ENCODE measurements at places on chromosomes 1 and 21. TPM values are rescaled to one million over a fixed set of nuclear protein-coding genes. Genes with fewer than 3 reads are reported as not detected.

Gene WNT9A
- polyA plus RNA-seq: 2.0 TPM

Gene SLC44A3
- 12.0 TPM for polyA plus RNA-seq

Gene SH3D21
- 2.7 TPM for polyA plus RNA-seq

Gene UBL4B
- polyA plus RNA-seq: not detected

Gene PRR9
- polyA plus RNA-seq: not detected

Gene CD84
- polyA plus RNA-seq: 0.75 TPM

Gene UBASH3A
- 0.25 TPM for polyA plus RNA-seq

Gene OR6N1
- not detected for polyA plus RNA-seq

Gene LRRIQ3
- polyA plus RNA-seq: 0.68 TPM

Gene TLCD4
- polyA plus RNA-seq: 2.2 TPM

Gene NTRK1
- 1.2 TPM for polyA plus RNA-seq

Gene TTC4
- polyA plus RNA-seq: 11.7 TPM

Gene PAX7
- polyA plus RNA-seq: not detected

Gene PRDM2
- 13.3 TPM for polyA plus RNA-seq

Gene SLFNL1
- polyA plus RNA-seq: not detected

Gene FCRL4
- 0.15 TPM for polyA plus RNA-seq

Gene LCE1A
- not detected for polyA plus RNA-seq

Gene CLDN17
- 0.40 TPM for polyA plus RNA-seq

Gene SLC45A1
- 2.5 TPM for polyA plus RNA-seq

Gene NCF2
- polyA plus RNA-seq: 10.0 TPM

Gene CDA
- polyA plus RNA-seq: 8.4 TPM

Gene CDK11A
- 31.6 TPM for polyA plus RNA-seq

Gene ANGPTL1
- 18.4 TPM for polyA plus RNA-seq

Gene BNIPL
- not detected for polyA plus RNA-seq

Gene EDARADD
- 3.7 TPM for polyA plus RNA-seq

Gene LCE1E
- polyA plus RNA-seq: not detected

Gene CAPN9
- 14.7 TPM for polyA plus RNA-seq

Gene INPP5B
- 7.3 TPM for polyA plus RNA-seq

Gene CFAP74
- polyA plus RNA-seq: not detected

Gene LINGO4
- not detected for polyA plus RNA-seq

Gene RHD
- polyA plus RNA-seq: not detected

Gene IL19
- polyA plus RNA-seq: not detected

Gene RAP1GAP
- polyA plus RNA-seq: 98.3 TPM

Gene TMEM240
- polyA plus RNA-seq: 2.8 TPM

Gene NBPF4
- not detected for polyA plus RNA-seq

Gene CCDC27
- not detected for polyA plus RNA-seq

Gene SPRR2F
- 1.5 TPM for polyA plus RNA-seq

Gene ACKR1
- 14.4 TPM for polyA plus RNA-seq
